ENCODE measurements at places on chromosomes 7 and 10.
A peak's percentile ranks its signal among the peaks of the same experiment; 100 is the strongest.

- DNase-seq = no peak
Measured at GRCh38 chr7:69883399-69883891, 285.2 kb downstream of the AUTS2 start.

GRCh38 chr10:86872757-86873156 is 84.7 kb downstream of the MMRN2 start:
- DNase-seq = no peak

DNA sequence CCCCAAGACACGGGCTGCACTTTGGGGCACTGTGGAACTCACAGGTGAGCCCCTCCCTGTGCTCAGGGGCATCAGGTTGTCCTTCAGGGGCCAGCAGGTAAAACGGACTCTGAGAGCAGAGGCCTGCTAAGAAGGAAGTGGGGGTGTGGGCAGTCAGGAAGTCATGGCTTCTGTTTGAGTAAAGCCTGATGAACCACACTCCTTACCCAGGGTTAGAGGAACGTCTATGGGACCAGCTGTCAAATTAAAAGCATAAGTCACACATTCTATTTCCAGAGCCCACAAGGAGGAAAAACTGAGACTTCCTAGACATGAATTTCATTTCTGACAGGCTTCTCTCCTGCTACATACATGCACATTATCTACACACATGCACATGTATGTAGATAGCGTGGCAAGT is 616.4 kb downstream of the SDK1 start:
- no peak for DNase-seq

- peak; percentile 33 for DNase-seq
Measured at GRCh38 chr10:132142396-132143161, 44.2 kb upstream of the DPYSL4 start.

DNA sequence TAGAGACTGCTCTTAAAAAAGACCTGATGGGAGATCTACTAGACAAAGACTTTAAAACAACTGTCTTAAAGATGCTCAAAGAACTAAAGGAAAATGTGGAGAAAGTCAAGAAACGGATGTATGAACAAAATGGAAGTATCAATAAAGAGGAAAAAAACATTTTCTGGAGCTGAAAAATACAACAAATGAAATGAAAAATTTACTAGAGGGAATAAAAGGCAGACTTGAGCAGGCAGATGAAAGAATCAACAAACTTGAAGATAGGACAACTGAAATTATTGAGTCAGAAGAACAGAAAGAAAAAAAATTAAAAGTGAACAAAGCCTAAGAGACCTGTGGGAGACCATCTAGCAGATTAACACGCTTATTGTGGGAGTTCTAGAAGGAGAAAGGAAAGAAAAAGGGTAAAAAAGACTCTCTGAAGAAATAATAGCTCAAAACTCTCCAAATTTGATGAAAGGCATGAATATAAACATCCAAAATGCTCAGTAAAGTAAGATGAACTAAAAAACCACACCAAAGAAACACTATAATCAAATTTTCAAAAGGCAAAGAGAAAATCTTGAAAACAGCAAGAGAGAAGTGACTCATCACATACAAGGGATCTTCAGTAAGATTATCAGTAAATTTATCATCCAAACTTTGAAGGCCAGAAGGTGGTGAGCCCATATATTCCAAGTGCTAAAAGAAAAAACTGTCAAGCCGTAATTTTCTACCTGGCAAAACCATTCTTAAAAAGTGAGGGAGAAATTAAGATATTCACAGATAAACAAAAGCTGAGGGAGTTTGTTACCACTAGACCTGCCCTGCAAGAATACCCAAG is 83.2 kb downstream of the SCRN1 start:
- DNase-seq = no peak

- peak; percentile 4 for DNase-seq
Measured at GRCh38 chr7:80312139-80312661, 177.6 kb downstream of the GNAI1 start.

DNA sequence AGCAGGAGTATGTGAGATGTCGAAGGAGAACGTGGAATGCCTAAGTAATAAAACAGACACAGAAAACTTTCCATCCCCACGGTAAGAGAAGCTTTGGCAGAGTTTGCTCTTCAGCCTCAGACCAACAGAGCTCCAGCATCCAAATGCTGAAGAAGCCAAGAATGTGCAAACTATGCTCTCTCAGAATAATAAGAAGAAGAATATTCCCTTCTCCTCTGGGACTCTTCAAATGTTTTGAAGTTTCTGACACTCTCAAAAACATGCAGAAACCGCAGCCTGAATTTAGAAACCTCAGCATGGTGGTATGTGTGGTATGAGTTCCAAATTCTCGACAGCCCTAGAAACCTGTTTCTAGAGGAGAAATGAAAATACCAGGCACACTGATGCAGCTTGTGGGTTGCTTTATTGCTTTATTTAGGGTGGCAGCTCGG is 113.3 kb downstream of the KCNMA1 start:
- DNase-seq = no peak

- no peak for DNase-seq
Measured at GRCh38 chr7:145850636-145851035, 266.0 kb upstream of the CNTNAP2 start.

DNA sequence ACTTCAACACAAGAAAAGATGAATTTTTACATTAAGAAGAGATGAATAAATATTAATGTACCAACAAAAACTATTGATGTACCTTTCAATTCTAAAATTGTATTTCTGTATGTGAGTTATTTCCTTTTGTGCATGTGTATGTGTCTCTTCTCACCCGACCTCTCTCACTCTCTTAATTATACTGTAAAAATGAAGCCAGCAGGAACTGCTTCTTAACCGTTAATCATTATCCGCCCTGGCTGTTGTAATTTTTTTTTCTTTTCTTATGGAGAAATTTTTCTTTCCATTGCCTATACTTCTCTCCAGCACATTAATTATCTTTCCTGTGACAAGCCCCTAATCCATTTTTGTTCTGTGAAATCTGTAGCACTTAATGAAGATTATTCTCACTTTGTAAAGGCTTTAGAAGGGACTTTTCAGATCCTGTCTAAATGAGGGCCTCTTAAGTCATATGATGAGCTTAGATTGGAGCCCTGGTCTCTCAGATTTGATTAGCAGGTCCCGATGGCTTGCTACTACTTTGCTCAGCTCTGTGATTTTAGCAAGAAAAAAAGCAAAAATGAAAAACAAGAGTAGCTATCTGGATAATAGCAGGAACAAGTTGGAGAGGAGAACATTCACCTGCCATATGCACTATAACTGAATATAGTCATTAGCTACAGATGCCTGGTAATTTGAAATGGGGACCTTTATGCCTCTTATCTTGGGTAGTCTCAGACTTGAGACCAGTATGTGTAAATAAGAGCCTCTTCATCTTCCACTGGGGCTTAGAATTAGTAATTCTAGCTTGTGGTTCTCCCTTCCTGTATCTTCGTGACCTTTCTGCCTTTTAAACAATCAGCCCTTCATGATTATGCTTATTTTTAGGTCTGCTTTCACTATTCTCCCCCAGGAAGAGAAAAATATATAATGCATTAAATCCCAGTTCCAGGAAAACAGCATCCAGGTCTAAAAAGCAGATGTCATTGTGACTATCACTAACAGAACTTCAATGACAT is 80.0 kb upstream of the COL1A2 start:
- DNase-seq = no peak

- no peak for DNase-seq
Measured at GRCh38 chr7:56099653-56100052, 6.6 kb downstream of the CHCHD2 start.

DNA sequence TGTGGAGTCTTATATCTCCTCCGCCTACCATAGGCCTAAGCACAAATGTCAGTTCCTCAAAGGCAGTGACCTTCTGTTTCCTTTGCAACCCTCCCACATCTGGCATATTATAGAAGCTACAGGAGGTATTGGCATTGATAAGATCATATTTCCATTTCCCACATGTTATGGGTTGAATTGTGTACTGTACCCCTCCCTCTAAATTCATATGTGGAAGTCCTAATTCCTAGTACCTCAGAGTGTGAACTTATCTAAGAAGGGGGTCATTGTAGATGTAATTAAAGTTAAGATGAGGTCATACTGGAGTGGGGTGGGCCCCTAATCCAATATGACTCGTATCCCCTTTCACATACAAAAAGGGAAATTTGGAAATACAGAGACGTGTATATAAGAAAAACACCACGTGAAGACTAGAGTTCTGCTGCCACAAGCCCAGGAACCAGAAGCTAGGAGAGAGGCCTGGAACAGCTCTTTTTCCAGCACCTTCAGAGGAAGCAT is 6.1 kb upstream of the LAMB4 start:
- no peak for DNase-seq

DNA sequence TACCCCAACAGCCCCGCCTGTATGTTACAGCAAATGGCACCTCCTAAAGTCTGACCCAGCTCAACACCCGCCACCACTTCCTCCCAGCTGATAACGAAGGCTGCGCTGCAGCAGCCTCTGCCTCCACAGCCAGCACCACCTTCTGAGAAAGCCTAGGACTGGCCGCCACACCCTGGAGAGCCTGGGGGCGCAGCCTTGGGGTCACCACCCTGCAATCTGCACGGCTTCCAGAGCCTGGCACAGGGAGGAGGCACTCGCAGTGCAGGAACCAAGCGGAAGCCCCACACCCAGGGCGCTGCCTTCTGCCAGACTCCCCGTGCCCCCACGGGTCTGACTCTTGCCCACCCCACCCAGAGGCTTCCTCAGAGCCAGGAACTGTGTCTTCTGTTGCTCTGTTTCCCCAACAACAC is 112.5 kb downstream of the MAD1L1 start:
- DNase-seq = no peak

DNA sequence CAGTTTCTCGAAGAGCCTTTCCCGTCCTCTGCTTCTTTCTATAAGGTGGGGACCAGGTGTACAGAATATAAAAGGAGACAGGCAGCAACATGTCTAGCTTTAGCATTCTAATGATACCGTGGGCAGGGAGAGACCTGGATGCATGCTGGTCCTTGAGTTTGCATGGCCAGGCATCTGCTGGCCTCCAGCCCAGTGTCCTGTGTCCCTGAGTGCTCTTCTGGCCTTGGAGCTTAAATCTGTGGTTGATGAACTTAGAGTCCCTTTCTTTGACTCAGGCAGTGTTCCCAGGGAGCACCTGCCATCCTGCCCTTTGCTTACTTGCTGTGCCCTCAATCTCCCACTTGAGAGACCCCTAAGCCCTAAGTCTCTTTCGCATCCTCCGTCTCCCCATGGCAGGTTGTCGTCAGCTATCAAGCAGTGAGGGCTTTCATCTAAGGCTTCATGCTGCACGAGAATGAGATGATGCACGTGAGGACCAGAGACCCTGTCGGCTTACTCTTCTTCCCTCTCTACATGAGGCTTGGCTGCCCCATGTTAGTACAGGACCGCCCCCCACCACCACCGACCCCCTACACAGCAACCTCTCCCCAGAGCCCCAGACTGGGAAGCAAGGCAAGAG is 313.4 kb upstream of the C7orf33 start:
- no peak for DNase-seq

GRCh38 chr10:126843299-126843934 is 61.8 kb upstream of the DOCK1 start:
- DNase-seq = no peak

GRCh38 chr7:115178835-115179234 is 256.9 kb downstream of the MDFIC start:
- no peak for DNase-seq

DNA sequence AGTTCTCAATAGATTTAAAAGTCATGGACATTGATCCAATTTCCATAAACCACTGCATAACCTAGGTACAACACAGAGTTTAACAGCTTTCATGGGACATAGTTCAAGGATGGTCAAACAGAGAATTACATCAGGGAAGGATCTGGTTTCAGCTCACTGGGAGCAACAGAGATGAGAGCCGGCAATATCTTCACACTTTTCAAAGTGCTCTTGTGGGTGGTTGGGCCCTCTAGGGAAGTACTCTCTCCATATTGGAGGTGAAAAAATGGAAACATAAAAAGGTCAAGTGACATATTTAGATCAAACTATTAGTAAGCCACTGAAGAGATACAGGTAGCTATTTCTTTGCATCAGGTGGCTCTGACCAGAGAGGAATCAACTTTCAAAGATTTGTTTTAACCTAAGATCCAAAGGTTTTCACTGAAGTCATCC is 61.8 kb upstream of the LRRN3 start:
- DNase-seq = no peak

DNA sequence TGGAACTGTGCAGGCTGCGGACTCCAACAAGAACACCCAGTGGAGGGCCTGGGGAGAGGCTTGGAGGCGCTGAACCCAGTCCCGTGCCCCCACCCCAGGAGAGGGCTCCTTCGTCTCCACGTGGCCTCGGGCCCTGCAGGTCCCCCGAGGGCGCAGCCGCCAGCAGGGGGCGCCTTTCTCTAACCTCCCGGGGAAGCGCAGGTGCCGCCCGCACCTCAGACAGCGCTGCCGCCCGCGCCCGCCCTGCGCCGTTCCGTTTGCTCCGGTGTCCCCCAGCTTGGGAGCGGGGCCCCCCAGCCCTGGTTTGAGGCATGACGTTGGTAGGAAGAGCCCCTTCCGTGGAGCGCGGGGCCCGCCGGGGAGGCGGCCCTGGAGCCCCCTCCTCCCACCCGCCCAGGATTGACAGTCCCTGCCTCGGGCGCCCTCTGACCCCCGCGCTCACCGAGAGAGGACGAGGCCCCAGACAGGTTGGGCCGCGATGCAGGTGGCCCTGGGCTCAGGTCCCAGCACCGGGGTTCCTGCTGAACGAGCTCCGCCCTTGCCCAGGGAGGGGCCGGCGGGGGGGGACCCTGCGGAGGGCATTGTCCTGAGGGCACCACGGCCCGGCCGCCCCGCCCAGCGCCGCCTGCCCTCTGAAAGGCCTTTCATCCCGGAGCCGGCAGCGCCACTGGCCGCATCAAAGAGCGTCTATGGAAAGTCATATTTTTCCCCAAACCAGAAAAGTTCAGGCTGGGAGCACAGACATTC is 42.8 kb downstream of the FOXL3 start:
- peak; percentile 81 for DNase-seq

- DNase-seq = no peak
Measured at GRCh38 chr7:99155211-99155610, 11.3 kb upstream of the SMURF1 start.
